ENCODE measurements at places on chromosomes 13 and 19. TPM values are rescaled to one million over a fixed set of nuclear protein-coding genes. Genes with fewer than 3 reads are reported as not detected.

Gene NECTIN2
- total RNA-seq: 0.34 TPM

Gene SHISA7
- total RNA-seq: not detected

Gene FPR3
- total RNA-seq: not detected

Gene GPC5
- not detected for total RNA-seq

Gene TMEM59L
- total RNA-seq: 0.15 TPM
